ENCODE measurements at places on chromosomes 5 and 9. TPM values are rescaled to one million over a fixed set of nuclear protein-coding genes. Genes with fewer than 3 reads are reported as not detected.

- H3K27ac ChIP-seq = no peak overlapping the region
- no peaks in the 10 kb centered on the region for H3K27me3 ChIP-seq
- no peak for DNase-seq
Observed at GRCh38 chr5:155485386-155485785, 471.8 kb downstream of the KIF4B start.

GRCh38 chr5:105730982-105731381 lies 1939.8 kb downstream of the EFNA5 start:
- DNase-seq = no peak
- H3K27ac ChIP-seq = no peak overlapping the region
- H3K4me3 ChIP-seq = no peak overlapping the region

GRCh38 chr5:169190849-169191248 lies 110.1 kb downstream of the SLIT3 start:
- no peak overlapping the region for H3K27ac ChIP-seq
- no peaks in the 10 kb centered on the region for H3K36me3 ChIP-seq
- no peaks in the 10 kb centered on the region for H3K4me1 ChIP-seq
- no peak for DNase-seq

- no peaks in the 10 kb centered on the region for H3K36me3 ChIP-seq
- H3K27me3 ChIP-seq = no peaks in the 10 kb centered on the region
- H3K27ac ChIP-seq = no peak overlapping the region
- DNase-seq = no peak
- no peak overlapping the region for H3K4me3 ChIP-seq
- no peaks in the 10 kb centered on the region for H3K4me1 ChIP-seq
Observed at GRCh38 chr5:107383414-107383813, 287.3 kb downstream of the EFNA5 start.

The FBN2 gene
- not detected for total RNA-seq

All from naive thymus-derived CD4-positive, alpha-beta T cell (primary cell).